ENCODE measurements at places on chromosomes 2 and 18.

- DNase-seq, result no peak
These were observed 170.3 kb downstream of the MAIP1 start for GRCh38 chr2:200125444-200126284.

- no peak for DNase-seq
These were observed 164.5 kb upstream of the MC4R start for GRCh38 chr18:60537074-60537473.

GRCh38 chr2:48569433-48569832 lies 39.5 kb downstream of the STON1 start:
- no peak for DNase-seq

GRCh38 chr2:42839809-42840501 lies 47.6 kb upstream of the HAAO start:
- no peak for DNase-seq

DNA sequence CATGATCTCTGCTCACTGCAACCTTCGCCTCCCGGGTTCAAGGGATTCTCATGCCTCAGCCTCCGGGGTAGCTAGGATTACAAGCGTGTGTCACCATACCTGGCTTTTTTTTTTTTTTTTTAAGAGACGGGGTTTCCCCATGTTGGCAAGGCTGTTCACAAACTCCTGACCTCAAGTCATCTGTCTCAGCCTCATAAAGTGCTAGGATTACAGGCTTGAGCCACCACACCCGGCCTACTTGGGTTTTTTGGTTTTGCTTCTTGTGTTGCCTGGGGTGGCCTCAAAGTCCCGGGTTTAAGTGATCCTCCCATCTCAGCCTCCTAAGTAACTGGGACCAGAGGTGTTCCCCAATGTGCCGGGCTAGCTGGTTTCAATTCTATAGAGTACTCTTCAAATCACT lies 64.6 kb downstream of the NAPG start:
- DNase-seq, result no peak
